ENCODE measurements at places on chromosomes 5 and 9.

DNA sequence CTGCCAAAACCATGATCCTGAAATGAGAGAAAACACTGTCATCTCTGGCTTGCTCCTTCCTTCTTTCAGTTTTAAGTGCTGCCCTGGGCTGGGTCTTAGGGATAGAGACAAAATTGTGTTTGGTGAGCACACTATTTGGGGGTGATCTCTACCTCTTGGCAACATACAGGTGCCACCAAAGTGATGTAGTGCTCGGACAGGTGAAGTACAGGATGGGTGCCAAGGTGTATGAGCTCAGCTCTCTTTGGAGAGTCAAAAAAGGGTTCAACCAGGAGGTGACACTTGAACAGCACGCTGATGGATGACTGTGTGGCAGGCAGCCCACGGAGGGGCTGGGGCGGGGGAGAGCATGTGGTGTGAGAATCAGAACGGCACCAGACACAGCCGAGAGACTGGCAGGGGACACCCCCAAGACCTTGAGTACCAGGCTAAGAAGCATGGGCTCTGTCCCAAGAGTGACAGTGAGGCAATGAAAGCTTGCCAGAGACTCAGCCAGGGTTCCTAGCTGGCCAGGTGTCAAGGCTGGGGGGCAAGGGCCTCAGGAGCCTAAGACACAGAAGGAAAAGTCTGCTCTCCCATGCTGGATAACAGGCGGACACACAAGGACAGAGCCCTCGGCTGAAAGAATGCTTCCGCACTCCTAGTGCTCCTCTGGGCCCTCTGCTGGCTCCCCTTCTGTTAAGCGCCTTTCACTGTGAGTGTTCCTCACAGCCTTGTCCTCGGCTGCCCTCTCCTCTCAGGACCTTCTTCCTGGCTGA, 2.5 kb downstream of the NHP2 start:
- no peak for DNase-seq

DNA sequence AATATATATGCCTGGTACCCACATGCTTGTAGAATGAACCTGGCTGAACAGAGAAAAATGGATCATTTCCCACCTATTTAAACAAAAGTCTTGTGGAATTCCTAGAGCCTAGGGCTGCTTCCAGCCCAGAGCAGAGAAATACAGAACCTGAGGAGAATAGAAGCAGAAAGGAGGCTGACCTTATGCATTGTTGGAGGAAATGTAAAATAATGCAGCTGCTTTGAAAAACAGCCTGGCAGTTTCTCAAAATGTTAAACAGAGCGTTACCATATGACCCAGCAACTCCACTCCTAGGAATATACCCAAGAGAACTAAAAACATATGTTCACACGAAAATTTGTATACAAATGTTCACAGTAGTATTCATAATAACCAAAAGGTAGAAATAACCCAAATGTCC, 15.1 kb downstream of the MAPKAP1 start:
- DNase-seq: no peak

DNA sequence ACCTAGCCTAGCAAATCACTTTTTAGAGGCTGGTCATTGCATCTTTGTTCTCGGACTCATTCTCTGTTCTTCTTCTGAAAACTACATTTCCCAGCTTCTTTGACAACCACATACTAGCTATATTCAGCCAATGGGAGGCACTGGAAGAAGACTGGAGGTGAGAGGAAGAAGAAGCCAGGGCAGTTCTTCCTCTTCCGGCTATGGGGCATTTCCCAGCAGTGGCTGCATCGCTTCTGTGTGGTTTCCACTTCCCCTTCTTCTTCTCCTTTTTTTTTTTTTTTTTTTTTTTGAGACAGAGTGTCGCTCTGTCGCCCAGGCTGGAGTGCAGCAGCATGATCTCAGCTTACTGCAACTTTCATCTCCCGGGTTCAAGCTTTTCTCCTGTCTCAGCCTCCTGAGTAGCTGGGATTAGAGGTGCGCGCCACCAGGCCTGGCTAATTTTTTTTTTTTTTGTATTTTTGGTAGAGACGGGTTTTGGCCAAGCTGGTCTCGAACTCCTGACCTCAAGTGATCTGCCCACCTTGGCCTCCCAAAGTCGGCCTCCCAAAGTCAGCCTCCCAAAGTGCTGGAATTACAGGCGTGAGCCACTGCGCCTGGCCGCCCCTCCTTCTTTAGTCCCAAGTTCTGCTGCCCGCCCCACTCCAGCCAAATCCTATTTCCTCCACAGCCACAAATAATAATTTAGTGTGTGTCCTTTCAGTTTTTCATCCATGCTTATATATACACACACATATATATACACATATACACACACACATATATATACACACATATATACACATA, 6.9 kb upstream of the UBAP1 start:
- no peak for DNase-seq

GRCh38 chr9:3403315-3403714, 122.5 kb downstream of the RFX3 start:
- DNase-seq: no peak

Data from stimulated activated CD8-positive, alpha-beta memory T cell treated with anti-CD3 and anti-CD28 coated beads, Interleukin-2, amount 100 ng/mL, for 1 hour (primary cell).